Cortex of kidney (tissue), 1 donor: ENCODE measurements at places on chromosomes 3 and 15.

DNA sequence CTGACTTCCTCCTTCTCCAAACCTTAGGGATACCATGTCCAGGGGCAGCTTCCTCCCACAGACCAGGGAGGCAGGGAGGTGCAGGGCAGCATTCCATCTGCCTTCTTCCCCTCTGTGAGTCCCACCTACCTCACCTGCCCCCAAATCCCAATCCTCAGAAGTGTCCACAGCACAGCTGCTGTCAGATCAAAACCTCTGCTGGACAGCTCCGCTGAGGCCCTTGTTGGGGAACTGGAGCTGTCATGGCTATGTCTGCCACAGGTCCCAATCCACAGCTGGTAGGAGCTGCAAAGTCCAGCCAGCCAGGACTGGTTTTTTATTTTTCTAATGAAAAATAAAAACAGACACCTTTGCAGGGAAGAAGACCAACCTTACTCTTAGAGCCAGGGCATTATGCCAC is 40.7 kb upstream of the TBC1D21 start:
- DNase-seq, result no peak

DNA sequence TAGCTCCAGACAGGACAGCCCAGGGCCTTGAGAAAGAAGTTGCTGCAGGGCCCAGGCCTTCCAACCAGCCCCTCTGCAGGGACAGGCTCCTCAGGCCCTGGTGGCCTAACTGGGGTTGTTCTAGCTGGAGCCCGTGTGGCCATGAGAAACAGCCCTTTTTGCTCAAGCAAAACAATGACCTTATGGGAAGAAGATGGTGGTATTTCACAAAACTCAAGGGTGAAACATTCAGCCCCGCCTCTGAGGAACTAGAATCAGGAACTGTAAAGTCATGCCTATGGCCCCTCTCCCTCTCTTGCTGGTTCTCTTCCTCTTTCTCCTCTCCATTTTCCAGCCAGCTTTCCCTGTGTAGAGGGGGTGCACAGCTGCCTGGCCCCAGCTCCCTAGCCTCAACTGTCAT is 273.3 kb downstream of the RPLP1 start:
- no peak for DNase-seq

DNA sequence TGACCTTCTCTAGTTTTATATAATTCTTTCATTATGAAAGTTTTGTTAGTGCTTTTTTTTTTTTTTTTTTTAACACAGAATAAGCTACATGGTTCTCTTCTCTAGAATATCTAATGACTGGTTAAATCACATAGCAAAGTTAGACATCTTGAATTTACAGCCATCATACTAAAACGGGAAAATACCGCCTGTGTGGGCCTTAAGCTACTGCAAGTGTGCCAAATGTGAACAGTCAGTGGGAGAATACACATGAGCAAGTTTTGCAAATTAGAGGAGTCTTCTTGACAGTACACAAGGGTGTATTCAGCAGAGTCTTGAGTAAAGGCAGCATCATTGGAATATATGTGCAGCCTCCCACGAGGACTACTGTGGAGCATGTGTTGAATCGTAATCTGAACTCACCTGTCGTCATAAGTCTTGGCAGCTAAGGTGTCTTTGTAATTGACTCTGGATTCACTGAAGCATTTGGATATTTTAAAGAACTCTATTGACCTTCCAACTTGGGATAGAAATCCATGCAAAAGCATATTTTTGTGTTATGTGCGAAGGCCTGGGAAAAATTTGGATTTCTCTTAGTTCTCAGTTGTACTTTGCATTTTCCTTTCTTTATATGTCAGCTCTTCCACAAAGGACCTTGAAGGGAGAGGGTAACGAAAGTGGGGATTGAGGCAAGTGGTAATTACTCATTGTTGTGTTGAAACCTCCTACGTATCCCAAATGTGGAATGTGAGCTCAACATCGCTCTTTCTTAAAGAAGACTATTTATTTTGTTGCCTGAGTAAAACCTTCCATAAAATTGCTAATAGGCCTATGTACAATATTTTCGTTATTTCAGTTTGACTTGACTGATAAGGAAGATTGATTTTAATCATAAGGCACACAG is 117.4 kb downstream of the ATG7 start:
- no peak for DNase-seq

- DNase-seq, result no peak
Measured at GRCh38 chr3:155934230-155934629, 63.8 kb downstream of the GMPS start.

DNA sequence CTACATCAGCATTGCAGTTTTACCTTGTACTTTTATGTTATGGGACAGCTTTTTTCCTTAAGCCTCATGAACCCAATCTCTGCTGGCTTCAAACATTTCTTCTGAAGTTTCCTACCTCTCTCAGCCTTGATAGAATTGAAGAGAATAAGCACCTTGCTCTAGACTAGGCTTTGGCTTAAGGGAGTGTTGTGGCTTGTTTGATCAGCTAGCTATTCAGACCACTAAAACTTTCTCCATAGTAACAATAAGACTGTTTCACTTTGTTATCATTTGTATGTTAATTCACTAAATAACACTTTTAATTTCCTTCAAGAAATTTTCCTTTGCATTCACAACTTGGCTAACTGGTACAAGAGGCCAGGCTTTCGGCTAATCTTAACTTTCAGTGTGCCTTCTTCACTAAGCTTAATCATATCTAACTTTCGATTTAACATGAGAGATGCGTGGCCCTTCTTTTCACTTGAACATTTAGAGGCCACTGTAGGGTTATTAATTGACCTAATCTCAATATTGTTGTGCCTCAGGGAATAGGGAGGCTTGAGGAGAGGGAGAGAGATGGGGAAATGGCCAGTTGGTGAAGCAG is 8.1 kb upstream of the TIGIT start:
- no peak for DNase-seq

- no peak for DNase-seq
Measured at GRCh38 chr3:8458711-8459110, 42.9 kb upstream of the LMCD1 start.

- no peak for DNase-seq
Measured at GRCh38 chr3:149564079-149564478, 89.6 kb downstream of the TM4SF4 start.

- no peak for DNase-seq
Measured at GRCh38 chr15:77312523-77312922, 107.4 kb downstream of the PEAK1 start.

GRCh38 chr3:192850451-192850981 is 67.1 kb downstream of the MB21D2 start:
- DNase-seq, result no peak

- DNase-seq, result no peak
Measured at GRCh38 chr3:108292905-108293328, 3.4 kb upstream of the HHLA2 start.

GRCh38 chr3:134802428-134803050 is 7.5 kb downstream of the EPHB1 start:
- no peak for DNase-seq

- no peak for DNase-seq
Measured at GRCh38 chr3:71512000-71512399, 71.5 kb downstream of the FOXP1 start.

DNA sequence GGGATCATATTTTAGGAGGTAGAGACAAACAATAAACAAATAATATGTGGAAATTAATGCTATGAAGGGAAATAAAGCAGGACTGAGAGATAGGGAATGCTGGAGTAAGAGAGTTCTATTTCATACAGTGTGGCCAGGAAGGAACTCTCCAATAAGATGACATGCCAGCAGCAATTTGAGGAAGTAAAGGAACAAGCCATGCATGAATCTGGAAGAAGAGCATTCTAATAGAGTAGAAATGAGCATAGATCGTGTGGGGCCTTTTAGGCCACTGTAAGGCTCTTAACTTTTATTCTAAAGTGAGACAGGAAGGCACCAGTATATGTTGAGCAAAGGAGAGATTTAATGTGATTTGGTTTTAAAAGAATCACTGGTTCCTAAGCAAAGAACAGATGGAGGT is 126.3 kb downstream of the DMXL2 start:
- no peak for DNase-seq

- DNase-seq, result no peak
Measured at GRCh38 chr15:91302588-91303439, 202.8 kb downstream of the SV2B start.

- no peak for DNase-seq
Measured at GRCh38 chr3:181103605-181104004, 114.1 kb upstream of the DNAJC19 start.

DNA sequence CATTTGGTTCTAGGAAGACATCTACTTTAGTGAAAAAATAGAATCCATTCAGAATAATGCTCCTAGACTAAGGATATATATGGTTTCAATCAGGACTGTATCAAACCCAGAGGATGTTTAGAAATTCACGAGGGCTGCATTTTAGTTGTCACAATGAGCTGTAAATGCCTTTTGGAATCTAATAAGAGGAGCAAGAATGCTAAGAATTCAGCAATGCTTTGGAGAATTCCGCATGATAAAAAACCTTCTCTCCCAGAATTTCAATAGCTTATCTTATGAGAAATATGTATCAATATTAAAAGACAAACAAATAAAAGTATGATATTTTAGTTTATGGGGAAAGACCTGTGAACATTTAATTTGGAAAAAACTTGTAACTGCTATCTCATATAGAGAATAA is 885.1 kb downstream of the ZPLD1 start:
- DNase-seq, result no peak

GRCh38 chr15:40190591-40190990 is 29.7 kb downstream of the BUB1B start:
- DNase-seq, result no peak

- no peak for DNase-seq
Measured at GRCh38 chr3:131405411-131405810, 23.8 kb downstream of the NUDT16 start.

GRCh38 chr3:197345390-197345789 is 47.0 kb upstream of the DLG1 start:
- no peak for DNase-seq

- no peak for DNase-seq
Measured at GRCh38 chr3:50525987-50526386, 22.6 kb upstream of the CACNA2D2 start.

GRCh38 chr3:155737844-155738460 is 6.9 kb downstream of the PLCH1 start:
- no peak for DNase-seq
